Cerebellar cortex (tissue), 1 donor: ENCODE measurements at places on chromosomes 13 and 19.

GRCh38 chr19:11367528-11367927, 6.9 kb upstream of the SWSAP1 start:
- no peak for DNase-seq

DNA sequence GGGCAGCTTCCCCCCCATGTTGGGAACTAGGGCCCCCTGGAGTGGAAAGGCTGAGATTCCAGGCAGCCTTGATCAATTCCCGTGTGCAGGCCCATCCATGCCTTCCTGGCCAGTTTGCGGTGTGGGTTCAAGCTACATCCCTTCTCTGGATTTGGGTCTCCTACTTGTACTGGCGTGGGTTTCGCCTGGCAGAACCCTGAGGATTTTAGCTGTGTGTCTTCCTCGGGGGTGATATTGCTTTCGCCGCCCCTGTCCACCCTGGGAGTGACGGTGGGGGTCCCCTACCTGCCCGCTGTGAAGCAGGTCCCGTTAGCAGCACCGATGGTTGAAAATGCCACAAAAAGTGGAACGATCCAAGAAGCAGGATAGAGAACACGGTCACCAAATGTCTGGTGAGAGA, 11.4 kb downstream of the SLC7A9 start:
- no peak for DNase-seq

GRCh38 chr13:104954210-104954609, 1581.3 kb downstream of the EFNB2 start:
- DNase-seq, result no peak

DNA sequence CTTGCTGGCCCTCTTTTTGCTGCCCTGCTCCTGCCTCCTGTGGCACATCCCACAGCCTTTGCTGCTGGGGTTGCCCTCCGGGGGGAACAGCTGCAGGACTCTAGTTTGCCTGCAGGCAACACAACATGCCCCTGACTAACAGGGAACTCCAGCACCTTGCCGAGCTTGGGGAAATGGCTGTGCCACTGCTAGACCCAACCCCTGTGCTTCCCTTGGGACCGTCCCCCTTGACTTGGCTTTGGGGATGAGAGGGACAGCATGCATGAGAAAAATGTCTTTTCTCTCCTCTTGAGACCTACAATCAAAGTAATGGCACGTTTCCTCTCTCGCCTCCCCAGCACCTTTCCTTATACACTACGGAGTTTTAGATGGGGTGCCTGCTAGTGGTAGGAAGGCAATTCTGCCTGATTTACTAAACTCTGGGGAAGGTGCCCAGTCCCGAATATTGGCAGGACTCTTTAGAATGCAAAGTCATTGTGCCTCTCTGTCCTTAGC, 12.4 kb upstream of the VWA8 start:
- DNase-seq, result no peak

DNA sequence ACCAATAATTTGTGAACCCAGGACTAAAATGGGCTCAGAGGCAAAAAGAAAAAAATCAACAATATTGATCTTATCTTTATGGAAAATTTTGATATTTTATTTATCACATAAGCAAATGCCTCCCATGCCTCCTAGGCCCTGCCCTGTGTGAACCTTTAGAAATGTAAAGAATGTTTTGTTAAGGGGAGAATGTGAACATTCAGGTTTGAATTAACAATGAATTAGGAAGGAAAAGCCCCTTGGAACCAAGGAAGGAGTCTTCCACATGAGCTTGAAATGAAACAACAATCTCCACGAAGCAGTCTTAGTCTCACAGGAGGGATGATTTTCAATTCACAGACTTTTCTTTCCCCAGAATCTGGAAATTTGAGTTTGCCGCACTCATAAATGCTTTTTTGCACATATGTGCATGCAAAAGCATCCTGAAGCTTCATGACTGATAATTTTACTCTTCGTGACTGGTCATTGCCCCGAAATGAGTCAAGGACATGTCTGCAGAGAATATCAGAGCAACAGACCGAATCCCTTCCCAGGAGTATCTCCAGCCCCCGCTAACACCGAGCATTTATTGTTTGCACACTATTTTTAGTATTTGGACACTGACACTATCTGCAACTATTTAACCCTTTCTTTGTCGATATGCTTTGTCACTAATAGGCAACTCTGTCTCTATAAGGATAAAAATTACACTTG, 135.2 kb downstream of the DCT start:
- no peak for DNase-seq

DNA sequence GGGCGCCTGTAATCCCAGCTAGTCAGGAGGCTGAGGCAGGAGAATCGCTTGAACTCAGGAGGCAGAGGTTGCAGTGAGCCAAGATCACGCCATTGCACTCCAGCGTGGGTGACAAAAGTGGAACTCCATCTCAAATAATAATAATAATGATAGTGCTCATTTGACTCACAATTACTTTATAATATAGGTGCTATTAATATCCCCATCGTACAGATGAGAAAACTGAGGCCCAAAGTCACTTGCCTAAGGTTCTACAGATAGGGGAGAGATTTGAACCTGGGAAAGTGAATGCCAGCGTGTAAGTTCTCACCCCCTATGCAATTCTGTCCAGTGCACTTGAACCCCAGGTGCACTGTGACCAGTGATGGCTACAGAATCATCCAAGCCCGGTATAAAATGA, 5.9 kb downstream of the GMFG start:
- DNase-seq, result no peak

DNA sequence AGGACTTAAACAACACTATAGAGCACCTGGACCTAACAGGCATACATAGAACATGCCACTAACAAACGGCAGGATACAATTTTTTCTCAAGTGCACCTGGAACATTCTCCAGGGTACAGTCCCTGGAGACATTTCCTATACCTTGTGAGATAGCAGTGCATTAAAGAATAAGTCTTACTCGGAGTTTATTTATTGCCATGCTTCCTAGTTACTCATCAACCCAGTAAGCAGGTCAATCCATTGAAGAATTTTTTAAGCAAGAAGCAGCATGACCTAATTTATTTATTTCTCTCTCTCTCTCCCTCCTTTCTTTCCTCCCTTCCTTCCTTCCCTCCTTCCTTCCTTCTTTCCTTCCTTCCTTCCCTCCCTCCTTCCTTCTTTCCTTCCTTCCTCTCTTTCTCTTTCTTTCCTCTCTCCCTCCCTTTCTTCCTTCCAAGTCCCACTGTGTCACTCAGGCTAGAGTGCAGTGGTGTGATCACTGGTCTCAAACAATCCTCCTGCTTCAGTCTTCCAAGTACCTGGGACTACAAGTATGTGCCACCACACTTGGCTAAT, 6.6 kb upstream of the TFDP1 start:
- DNase-seq, result no peak

DNA sequence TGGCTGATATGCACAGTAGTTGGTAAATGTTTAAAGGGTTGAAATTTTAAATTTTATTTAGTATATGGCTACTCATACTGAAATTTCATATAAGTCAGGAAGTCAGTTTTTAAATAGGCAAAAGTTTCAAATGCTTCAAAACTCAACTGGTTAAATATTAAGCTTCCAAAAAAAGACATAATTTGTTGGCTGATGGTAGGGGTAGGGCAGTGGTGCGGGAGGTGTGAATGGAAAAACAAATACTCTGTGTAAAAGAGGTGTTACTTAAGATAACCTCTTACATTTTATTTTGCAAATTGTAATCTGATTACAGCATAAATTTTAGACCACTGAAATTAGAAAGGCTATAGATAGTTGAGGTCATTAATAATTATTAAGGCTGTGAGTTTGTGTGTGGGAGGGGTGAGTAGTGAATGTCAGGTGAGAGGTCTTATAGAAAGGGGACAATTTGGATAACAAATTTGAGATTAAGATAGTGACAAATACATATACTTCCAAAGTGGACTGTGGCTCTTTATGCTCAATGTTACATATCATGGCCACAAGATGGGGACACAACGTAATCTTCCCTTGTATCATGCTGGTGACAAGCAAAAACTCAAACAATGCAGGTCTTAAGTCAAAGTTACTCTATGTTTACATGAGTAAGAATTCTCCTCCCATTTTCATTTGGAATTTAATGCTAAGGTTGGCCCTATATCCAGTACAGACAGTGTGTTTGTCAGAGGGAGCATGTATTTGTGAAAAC, 36.6 kb upstream of the OXGR1 start:
- no peak for DNase-seq

- no peak for DNase-seq
Observed at GRCh38 chr19:2419754-2420153, 7.6 kb downstream of the TIMM13 start.

DNA sequence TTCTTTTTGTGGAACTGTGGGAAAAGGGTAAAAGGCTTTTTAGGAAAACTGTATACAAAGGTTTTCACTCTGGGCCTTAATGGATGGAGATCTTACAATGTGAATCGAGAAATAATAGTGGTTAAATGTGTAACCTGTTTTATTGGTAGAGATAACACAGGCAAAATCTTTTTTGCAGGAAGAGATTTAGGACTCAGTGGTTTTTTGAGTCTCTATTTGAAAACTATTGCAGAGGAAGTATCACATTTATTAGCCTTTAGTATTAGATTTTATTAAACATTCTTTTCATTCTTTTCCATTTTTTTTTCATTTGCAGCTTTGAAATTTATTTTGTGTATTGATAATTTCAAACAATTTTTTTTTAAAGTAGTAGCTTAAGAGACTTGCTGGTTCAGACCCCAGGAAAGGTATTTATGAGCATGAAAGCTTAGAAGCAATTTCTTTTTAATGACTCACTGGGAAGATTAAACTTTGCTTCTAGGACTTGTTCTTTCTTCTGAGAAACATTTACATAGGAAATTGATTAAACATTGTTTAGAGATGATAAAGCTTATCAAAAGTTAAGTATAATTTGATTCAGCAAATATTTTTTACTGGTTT, 10.5 kb downstream of the KLF5 start:
- DNase-seq, result no peak

DNA sequence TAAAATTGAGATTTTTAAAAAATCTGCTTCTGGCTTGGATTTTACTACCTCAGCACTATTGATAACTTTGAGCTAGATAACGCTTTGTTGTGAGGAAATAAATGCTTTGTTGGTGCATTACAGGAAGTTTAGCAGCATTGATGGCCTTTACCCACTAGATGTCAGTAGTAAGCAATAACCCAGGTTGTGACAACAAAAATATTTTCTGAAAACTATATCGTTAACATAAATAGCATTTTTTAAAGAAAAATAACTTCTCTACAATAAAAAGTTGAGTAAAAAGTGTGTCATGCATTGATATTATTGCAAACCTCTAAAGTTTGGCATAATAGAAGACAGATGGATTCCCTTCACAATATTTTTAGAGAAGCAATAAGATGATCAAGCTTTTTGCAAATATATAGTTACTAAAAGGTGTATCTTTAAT, 1246.5 kb downstream of the UQCRFS1 start:
- DNase-seq, result no peak

- no peak for DNase-seq
Observed at GRCh38 chr13:46327246-46327645, 59.8 kb downstream of the RUBCNL start.

DNA sequence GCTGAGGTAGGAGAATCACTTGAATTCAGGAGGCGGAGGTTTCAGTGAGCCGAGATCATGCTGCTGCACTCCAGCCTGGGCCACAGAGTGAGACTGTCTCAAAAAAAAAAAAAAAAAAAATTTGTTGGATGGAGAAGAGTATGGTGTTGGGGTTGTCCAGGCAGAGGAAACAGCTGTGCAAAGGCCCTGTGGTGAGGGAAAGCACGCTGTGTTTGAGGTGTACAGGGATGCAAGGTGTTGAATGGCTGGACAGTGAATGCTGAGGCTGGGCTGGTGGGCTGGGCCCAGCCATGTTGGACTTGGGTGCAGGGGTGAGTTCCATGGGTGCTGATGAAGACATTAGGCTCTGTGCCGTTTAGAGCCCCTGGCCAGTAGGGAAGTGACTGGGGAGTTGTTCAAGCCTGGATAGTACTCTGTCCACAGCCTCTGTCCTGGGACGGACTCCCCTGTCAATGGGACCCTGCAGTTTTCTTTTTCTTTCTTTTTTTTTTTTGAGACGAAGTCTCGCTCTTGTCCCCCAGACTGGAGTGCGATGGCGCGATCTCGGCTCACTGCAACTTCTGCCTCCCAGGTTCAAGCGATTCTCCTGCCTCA, 18.6 kb downstream of the PRR12 start:
- no peak for DNase-seq

DNA sequence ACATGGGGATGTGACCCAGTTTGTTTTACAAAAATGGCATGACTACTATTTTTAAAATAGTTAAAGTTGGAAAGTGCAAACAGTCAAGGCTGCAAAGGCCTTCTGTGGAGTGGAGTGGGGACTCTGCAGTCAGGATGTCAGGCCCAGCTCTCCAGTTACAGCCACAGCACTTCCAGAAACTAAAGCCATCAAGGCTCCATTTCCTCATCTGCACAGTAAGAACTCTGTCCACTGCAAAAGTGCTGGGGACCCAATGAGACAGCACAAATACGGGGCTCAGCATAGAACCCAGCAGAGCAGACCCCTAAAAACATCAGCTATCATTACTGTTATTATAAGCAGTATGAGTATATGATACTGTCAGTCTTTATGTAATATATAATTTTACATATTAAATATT, 73.6 kb downstream of the SACS start:
- DNase-seq, result no peak

DNA sequence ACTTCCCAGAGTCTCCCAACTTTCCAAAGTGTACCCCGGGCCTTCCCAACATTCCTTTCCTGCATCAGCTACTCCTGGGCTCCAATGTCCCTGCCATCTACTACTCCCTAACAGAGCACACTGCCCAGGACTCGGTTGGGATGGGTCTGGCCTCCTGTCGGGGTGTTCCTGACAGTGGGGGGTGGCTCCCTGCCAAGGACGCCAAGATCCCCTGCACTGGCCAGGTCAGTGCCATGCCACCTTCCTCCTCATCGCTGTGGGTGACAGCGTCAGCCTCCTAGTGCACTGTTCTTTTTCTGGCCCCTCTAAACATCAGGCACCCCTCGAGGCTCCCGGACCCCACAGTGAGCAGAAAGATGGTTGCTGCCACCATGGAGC, 13.8 kb downstream of the EPS15L1 start:
- no peak for DNase-seq

DNA sequence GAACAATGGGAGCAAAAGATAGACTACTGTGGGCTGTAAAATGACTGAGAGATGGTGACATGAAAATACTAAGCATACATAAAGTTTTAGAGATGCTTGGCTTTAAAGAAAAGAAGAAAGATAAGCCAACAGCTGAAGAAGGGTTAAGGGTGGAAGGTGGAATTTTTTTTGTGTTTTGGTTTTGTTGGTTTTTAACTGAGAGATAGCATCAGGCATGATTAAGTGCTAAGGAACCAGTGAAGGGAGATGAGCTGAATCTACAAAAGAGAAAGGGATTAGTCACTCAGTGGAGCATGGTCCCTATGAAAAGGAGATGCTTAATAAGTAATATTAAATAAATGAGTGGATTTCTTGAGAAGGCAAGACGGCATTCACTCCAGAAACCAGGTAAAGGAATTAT, 12.5 kb upstream of the TBC1D4 start:
- DNase-seq, result no peak
